Hindlimb muscle (tissue), 1 donor: ENCODE measurements at places on chromosomes 5 and 9. TPM values are rescaled to one million over a fixed set of nuclear protein-coding genes. Genes with fewer than 3 reads are reported as not detected.

DNA sequence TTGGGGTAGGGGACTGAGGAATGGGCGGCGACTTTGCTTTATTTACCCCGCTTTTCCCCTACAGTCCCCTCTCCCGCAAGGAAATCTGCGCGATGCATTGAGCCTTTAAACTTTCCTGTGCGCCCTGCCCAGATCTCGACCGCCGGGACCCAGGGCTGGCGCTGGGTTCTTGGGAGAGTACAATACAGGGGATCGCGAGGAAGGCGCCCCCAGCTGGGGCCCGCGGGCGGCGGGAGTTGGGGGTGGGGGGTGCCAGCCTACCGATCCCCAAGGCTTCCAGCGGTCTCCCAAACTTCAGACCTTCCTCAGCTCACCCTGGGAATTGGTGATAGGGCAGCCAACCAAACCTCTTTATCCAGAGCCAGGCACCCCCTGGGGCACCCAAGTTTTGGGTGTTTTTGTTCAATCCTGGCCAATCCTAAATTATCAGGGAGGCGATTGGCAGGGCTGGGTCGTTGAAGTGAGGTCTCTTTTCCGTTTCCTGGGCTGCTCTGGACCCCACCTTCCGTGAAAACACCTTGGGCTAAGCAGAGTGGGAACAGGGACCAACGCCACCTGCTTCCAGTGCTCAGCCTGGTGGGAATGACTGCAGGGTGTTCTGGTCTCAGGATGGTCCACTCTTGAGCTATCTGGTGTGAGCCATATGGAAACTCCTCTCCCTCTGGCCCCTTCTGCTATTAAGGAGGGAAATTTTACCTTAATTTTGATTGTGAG is 51.4 kb upstream of the DAB2IP start:
- DNase-seq: no peak

DNA sequence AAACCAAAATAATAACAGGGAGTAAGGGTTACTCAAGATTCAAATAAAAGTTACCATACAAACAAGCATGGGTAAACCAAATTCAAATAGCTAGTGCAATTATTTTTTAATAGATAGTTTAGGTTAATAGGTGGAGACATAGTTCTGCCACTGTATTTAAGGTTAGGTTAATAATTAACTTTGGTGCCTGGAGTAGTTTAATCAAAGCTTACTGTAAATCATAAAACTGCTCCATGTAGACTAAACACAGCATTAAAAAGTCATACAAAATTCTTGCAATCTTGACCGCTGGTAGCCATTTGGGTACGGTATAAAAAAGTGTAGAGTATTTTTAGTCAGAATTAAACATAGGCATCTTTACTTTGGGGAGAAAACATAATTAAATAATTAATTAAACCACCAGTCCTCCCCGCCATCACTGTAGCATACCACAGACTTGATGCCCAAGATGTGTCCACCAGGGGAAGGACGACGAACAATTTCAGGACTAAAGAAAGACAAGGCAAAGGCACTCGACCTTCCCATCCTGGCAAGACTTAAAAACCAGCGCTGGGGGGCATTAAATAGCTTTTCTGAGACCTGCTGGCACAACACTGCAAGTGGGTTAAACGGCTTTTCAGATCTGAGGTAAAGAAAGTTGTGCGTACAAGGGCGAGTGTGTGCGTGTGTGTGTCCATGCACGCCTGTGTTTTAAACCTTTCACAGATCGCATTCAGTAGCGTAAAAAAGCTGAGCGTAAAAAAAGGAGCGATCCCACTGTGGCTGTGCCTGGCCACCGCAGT is 2.9 kb downstream of the SEMA6A start:
- no peak for DNase-seq

DNA sequence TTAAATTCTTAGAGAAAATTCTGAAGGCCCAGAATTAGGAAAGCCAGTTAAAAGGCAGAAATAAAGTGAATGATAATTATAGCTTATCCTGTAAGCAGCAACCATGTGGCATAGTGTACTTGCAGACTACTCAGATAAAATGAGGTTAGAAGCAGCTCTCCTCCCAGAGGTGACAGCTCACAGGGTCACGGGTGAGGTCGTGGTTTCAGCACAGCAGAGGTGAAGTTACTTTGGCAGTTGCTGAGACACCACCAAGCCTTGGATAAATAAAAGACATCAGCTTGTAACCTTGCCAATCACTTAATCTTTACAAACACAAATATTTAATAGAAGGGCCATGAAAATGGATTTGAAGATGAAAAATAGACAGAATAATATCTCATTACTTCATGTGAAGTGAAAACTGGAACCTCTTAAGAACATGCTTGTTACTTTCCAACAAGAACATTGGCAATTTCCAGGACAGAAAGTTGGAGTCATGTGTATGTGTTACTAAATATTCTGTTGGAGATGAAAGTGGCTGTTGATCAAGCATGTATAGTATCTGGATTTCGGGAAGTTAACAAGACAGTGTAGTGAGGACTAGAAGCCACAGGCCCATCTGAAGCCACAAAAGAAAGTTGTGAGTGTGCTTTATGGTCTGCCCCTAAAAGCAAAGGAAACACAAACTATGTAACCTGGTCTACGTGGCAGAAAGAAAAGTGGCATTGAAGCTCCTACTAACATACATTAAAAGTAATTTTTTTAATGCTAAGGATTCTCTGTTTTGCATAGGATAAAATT is 134.4 kb downstream of the ERCC6L2 start:
- DNase-seq: no peak

The CDC42SE2 gene
- 22.7 TPM for polyA plus RNA-seq

DNA sequence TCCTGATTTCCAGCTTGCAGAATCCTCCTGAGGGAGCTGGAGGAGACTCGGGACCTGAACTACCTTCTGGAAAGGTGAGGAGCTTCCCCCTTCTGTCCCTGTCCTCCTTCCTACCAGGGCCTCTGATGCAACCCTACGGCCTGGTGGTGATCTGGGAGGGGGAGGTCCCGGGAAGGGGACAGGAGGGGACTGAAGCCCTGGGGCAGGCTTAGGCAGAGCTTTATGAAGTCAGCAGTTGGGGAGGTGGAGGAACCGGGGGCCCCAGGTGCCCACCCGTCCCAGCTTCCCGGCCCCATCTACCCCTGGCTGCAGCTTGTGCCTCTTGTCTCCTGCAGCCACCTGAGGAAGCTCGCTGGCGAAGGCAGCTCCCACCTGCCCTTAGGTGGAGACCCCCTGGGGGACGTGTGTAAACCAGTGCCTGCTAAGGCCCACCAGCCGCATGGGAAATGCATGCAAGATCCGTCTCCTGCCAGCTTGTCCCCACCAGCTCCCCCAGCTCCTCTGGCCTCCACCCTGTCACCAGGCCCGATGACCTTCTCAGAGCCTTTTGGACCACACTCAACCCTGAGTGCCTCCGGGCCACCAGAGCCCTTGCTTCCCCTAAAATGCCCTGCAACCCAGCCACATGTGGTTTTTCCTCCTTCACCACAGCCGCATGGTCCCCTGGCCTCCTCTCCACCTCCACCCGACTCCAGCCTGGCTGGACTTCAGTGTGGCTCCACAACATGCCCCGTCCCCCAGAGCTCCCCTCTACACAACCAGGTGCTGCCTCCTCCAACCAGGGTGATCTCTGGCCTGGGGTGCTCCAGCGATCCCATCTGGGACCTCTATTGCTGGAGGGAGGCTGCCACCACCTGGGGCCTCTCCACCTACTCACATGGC is 2.1 kb downstream of the SPATA31E1 start:
- DNase-seq: no peak

- no peak for DNase-seq
Measured at GRCh38 chr5:73623060-73623459, 2.9 kb upstream of the ARHGEF28 start.

The YIPF5 gene
- polyA plus RNA-seq: 36.0 TPM

GRCh38 chr9:99024959-99025358 is 80.0 kb upstream of the TGFBR1 start:
- DNase-seq: no peak

GRCh38 chr5:115257981-115258380 is 4.7 kb downstream of the PGGT1B start:
- no peak for DNase-seq
